ENCODE measurements at places on chromosomes 7 and 10.
A peak's percentile ranks its signal among the peaks of the same experiment; 100 is the strongest.

GRCh38 chr7:122046402-122046801, 97.6 kb downstream of the AASS start:
- no peaks in the 10 kb centered on the region for H3K27me3 ChIP-seq
- no peak overlapping the region for H3K27ac ChIP-seq
- H3K36me3 ChIP-seq, result no peaks in the 10 kb centered on the region
- no peak for DNase-seq
- H3K4me1 ChIP-seq, result no peaks in the 10 kb centered on the region
- no peak overlapping the region for H3K4me3 ChIP-seq

DNA sequence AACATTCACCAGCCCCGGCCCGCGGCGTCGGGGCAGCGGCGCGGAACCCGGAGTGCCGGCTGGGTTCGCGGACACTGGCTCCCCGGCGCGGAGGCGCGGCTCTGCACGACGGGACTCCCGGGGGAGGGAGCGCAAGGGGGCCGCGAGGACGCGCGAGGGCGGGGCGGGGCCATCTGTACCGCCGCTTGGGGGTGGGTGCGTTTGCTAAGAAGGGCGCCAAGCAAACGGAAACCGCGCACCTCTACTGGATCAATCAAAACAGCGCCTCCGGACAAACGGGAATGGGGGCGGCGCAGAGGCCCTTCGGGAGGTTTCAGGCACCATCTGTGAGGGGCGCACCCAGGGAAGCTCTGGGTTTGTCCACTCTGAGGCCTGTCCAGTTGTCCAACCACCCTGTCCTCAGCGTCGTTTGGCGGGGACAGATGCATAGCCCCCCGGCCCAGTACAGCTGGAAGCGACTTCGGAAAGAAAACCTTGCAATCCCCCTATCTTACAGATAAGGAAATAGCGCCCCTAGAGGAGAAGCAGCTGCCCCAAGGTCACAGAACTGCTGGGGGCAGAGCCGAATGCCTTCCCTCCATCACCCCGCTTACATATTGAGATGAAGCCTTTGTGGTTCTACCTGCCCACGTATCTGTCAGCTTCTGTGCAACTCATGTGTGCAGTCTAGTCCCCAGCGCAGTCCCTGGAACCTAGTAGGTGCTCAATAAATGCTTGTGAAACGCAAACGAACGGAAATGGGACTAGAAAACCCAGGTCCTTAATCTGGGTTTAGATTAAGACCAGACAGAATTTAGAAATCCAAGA, 10.7 kb upstream of the SLIT1 start:
- no peak for DNase-seq
- peaks cover 5% of the 10 kb centered on the region for H3K4me1 ChIP-seq
- H3K4me3 ChIP-seq, result peak overlapping the region; percentile 26
- H3K27ac ChIP-seq, result no peak overlapping the region
- H3K36me3 ChIP-seq, result no peaks in the 10 kb centered on the region

- no peak for DNase-seq
- H3K27ac ChIP-seq, result no peak overlapping the region
- no peaks in the 10 kb centered on the region for H3K4me1 ChIP-seq
Observed at GRCh38 chr7:20653636-20654035, 38.2 kb downstream of the ABCB5 start.

DNA sequence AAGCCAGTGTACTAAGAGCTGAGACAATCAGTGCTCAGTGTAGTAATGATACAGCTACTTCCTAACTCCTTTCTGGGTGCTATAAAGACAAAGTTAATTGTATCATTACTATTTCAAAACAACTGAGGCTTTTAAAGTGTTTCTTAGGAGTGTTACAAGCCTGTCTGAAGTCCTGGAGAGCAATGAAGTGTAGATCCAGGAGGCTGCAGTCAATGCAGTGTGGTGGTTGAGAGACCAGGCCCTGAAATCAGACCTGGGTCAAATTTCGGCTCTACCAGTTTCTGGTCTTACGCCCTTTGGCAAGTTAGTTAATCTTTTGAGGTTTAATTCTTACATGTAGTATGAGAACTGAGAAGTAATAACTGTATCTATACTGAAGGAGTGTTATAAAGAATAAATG, 387.0 kb downstream of the SDK1 start:
- H3K4me1 ChIP-seq, result no peaks in the 10 kb centered on the region
- H3K27me3 ChIP-seq, result no peaks in the 10 kb centered on the region
- no peak for DNase-seq
- no peaks in the 10 kb centered on the region for H3K36me3 ChIP-seq
- no peak overlapping the region for H3K4me3 ChIP-seq
- H3K27ac ChIP-seq, result no peak overlapping the region

GRCh38 chr10:483261-483660, 206.2 kb downstream of the DIP2C start:
- peak overlapping the region; percentile 15 for H3K27ac ChIP-seq
- no peaks in the 10 kb centered on the region for H3K27me3 ChIP-seq
- peaks cover 7% of the 10 kb centered on the region for H3K4me1 ChIP-seq
- DNase-seq, result no peak

DNA sequence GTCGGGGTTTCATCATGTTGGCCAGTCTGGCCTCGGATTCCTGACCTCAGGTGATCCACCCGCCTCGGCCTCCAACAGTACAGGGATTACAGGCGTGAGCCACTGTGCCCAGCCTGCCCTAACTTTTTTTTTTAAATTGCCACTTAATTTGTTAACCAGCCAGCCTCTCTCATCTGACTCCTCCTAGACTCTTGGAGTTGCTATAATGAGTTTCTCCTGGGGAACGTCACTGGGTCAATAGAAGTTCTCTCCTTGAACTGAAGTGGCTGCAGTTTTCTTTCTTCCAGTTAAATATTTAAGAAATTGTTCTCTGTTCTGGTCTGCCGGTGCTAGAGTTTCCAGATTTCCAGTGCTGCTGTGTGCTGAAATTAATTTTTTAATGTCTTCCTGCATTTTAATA, 27.6 kb downstream of the NEUROD6 start:
- no peaks in the 10 kb centered on the region for H3K4me1 ChIP-seq
- no peak for DNase-seq
- no peaks in the 10 kb centered on the region for H3K36me3 ChIP-seq
- no peaks in the 10 kb centered on the region for H3K27me3 ChIP-seq

GRCh38 chr10:88565072-88565471, 18.0 kb downstream of the RNLS start:
- no peak for DNase-seq
- H3K36me3 ChIP-seq, result no peaks in the 10 kb centered on the region
- H3K4me3 ChIP-seq, result no peak overlapping the region
- H3K27ac ChIP-seq, result no peak overlapping the region

GRCh38 chr7:158572000-158572828, 15.4 kb downstream of the PTPRN2 start:
- no peaks in the 10 kb centered on the region for H3K27me3 ChIP-seq
- no peak for DNase-seq
- H3K36me3 ChIP-seq, result no peaks in the 10 kb centered on the region
- H3K4me3 ChIP-seq, result no peak overlapping the region
- no peaks in the 10 kb centered on the region for H3K4me1 ChIP-seq
- no peak overlapping the region for H3K27ac ChIP-seq
